ENCODE measurements at places on chromosomes 5 and 9.

DNA sequence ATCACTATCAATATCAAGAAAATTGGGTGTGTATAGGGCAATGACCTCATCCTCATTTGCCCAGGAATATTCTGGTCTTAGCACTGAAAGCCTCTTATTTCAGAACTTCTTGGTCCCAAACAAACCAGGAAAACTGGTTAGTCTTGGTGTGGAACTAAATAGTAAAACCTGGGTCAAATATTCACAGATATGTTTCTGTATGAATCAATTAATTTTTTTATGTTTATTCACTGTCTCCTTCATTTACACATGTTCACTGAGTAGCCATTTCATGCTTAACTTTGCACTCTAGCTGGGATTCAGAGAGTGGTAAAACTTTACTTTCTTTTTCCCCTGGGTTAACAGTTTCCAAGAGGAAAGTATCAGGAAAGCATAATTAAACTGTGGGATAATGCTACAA is 113.7 kb upstream of the PAPPA start:
- no peak for DNase-seq

- DNase-seq = no peak
Measured at GRCh38 chr5:35538198-35538931, 79.3 kb upstream of the SPEF2 start.

DNA sequence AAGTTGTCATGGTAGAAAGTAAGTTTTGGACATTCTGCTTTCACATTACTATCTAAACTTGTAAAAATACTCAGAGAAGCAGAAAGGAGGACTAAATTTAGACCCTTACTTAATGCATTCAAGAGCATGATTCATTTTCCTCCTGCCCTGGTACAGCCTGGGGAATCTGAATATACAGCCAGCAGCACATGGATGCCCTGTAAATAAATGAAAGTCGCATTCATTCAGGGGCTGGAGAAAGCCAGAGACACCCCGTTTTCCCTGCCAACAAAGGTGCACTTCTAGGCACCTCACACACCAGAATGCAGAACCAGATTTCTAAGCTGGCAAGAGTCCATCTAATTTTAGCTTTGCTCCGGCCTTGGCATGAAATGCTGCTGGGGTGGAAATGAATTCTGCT is 172.7 kb upstream of the KLF9 start:
- peak; percentile 12 for DNase-seq

DNA sequence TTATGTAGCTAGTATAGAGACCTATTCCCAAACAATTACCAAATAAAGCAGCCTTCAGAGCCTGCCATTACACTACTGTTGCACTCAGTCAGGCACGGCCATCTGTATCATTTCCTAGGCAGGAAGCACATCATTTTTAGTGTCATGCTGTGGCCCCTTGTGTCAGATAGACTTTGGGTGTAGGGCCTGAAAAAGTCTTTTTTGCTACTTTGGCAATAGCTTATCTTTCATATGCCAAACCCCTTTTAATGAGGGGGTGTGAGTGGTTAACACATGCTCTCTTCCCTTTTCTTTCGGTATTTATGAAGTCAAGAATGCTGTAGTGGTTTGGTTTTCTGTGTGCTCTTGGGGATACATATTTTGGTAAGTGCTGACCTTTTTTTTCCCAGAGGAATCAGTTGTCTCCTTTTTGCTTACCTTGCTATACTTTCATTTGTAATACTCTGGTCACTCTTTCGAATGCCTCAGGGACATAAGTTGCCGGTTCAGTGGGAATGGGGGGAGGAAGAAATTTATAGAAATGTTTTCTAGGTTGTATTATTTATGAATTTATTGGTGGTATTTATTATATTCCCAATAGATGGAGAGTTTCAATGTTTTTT is 209.8 kb downstream of the CSNK1G3 start:
- no peak for DNase-seq

DNA sequence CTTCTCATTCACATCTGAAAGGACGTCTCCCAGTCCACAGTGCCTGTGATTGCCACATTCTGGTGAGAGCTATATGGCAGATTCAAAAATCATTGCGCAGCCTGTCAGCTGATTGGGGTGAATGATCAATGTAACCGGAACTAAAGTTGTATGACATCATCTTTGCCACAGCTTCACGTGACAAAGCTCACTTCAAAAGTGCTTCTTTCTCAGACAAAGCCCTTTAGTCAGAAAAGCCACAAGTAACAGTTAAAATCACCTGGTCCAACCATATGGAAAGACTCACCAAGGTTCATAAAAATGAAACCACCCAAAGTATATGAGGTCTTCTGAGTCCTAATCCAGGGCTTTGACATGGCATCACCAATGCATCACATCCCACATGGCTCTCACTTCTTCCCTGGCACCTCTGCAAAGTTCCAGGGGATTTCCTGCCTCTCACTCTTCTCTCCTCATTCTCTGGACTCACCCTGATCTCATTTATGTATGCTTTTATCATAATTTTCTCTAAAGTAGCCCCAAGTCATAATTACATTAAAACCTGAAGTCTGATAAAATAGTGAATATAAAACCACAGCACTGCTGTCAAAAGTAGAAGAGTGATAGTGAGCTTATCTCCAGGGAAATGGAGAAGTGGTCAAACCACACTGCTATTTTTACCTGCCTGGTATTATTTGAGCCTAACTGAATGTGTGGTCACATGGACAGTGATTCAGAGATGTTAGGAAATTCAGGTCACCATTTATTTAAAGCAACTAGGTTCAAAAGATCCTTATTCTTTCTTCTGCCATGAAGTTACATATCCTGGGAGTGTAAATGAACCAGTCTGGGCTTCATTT is 193.1 kb upstream of the PTGER4 start:
- DNase-seq = peak; percentile 62

GRCh38 chr9:27377147-27377807 is 80.3 kb upstream of the EQTN start:
- DNase-seq = no peak

- no peak for DNase-seq
Measured at GRCh38 chr9:81844131-81844567, 84.1 kb upstream of the SPATA31D4 start.

- DNase-seq = peak; percentile 22
Measured at GRCh38 chr5:146426853-146427618, 20.1 kb upstream of the TCERG1 start.

GRCh38 chr9:117739624-117740347 is 35.6 kb downstream of the TLR4 start:
- DNase-seq = no peak

- DNase-seq = no peak
Measured at GRCh38 chr5:138600446-138600845, 25.2 kb upstream of the HSPA9 start.

DNA sequence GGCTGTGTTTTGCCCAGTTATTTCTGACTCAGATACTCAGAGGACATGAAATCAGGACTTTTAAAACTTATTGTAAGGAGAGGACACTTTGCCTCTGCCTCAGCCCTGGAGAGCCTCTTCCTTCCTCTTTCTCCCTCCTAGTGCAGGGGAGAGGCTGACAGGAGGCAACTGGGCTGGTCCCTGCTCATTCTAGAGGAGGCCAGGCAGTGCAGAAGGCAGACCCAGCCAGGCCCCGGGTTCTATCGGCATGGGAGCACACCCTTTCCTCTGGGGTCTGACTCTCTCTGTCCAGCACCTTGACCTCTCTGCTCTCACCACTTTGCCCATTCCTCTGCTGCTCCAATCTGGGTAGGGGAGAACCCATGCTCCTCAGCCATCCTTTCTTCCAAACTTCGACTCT is 16.0 kb upstream of the SMIM32 start:
- DNase-seq = no peak

DNA sequence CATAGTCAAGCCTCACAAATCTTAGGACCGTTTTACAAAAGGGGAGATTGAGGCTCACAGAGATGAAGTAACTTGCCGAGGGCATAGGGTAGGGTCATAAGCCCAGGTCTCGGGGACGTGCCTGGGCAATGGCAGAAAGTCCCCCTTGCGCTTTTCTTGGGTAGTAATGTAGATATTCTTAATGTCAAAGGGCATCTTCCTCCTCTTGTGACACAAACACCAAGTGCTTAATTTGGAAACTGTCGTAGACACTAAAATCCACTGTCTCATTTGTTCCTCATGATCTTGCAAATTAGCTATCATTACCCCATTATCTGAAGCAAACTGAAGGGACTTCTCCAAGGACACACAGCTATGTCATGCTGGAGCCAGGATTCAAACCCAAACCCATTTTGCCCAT is 180.8 kb downstream of the GAS1 start:
- DNase-seq = no peak

GRCh38 chr9:128233817-128234406 is 30.7 kb downstream of the DNM1 start:
- DNase-seq = no peak

- DNase-seq = no peak
Measured at GRCh38 chr5:55305345-55305744, 2.1 kb downstream of the DHX29 start.

DNA sequence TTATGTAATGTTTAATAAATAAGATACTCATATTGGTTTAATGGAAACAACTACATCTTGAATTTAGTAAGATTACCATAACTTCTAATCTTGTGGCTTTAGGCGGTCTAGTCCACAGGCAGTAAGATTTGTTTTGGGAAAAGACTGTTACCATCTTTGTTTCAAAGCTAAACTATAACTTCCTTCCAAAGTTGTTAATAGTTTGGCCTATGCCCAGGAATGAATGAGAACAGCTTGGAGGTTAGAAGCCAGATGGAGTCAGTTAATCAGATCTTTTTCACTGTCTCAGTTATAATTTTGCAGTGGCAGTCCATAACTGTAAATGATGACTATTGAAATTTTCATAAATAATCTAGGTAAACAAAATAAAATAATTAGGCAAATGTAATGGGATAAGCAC is 241.8 kb upstream of the KLF9 start:
- DNase-seq = no peak

GRCh38 chr9:124309667-124310084 is 51.9 kb downstream of the NEK6 start:
- DNase-seq = no peak

DNA sequence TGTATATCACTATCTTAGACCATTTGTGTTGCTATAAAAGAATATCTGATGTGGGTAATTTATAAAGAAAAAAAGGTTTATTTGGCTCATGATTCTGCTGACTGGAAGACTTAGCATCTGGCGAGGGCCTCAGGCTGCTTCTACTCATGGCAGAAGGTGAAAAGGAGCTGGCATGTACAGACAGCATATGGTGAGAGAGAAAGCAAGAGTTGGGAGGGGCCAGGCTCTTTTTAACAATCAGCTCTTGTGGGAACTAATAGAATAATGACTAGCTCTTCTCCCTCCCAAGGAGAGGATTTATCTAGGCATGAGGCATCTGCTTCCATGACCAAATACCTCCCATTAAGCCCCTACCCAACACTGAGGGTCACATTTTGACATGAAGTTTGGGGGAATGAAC is 130.2 kb upstream of the SV2C start:
- DNase-seq = no peak

DNA sequence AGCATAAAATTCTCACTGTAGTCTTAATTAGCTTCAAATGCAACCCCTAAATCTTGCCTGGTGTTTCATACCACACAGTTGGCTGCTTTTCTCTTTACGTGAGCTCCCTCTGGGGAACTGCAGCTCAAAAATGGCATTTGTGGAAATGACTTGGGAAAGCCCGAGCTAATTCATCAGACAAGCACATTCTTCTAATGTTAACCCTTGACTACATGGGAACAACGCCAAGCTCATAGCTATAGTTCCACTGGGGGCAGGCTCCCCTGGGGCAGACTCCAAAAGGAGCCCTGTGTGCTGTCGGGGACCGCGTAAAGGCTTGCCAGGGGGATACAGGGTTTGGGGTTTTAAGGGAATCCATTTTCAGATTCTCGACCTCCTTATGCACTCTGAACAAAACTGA is 301.4 kb upstream of the DAP start:
- DNase-seq = no peak

- no peak for DNase-seq
Measured at GRCh38 chr9:75438716-75439115, 350.4 kb downstream of the OSTF1 start.

DNA sequence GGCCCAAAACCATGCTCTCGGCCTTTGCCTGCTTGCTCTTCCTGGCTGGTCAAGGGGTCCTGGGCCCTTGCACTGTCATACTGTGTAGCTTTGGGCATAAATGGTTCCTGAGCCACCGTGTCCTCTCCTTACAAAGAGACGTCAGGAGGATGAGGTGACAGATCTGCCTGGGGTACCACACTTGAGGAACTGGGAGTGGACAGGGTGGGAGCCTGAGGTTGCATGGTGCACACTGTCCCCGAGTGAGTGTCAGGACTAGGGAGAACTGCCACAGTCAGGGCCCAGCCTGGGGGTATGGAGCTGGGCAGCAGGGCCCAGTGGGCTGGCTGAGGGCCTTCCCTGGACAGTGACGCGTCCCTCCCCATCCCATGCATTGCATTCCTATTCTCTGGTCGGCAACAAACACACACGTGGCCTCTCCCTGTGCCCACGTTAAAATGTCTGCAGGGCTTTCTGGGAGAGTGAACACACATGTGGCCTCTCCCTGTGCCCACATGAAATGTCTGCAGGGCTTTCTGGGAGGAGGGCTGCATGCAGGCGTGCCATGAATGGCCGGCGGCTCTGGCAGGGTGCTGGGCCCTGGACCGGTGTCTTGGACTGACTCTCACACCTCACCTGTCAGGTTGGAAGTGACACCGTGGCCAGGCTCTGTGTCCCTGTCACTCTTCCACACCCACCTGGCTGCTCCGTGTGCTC is 122.1 kb upstream of the COL5A1 start:
- no peak for DNase-seq

DNA sequence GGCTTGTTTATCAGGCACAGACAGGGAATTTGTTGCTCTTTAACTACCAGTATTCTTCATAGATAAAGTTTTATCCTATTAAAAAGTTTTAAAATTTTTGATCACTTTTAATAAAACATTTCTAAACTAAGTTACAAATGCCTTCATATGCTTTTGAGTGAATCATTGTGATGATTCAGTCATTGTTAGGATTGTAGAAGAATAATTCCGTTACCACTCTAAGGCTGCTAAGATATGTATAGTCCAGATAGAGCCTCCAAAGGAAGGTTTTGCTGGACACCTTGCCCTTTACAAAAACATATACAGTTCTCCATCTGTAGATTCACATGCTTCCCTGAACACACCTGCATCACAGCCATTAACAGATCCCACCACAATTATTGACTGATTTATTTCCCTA is 233.7 kb downstream of the SPOCK1 start:
- no peak for DNase-seq

DNA sequence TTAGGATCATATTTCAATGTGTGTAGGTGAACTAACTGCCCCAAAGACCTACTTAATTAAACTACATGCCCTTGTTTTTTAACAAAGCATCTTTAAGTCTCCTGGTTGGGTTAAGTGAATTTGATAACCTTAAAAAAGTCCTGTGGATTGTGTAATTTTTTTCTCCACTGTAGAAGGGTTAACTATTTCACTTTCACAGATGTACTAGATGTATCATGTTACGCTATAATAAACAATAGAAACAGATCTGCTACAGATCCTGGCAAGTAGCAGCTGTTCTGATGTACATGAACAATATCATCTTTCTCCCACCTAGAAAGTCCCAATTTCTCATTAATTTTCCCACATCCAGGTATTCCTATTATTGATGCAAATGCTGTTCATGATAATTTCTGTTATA is 18.9 kb downstream of the KIF24 start:
- no peak for DNase-seq

GRCh38 chr5:142520885-142521284 is 165.0 kb downstream of the FGF1 start:
- no peak for DNase-seq

- no peak for DNase-seq
Measured at GRCh38 chr9:106766616-106767015, 96.3 kb upstream of the ZNF462 start.

Data from bone marrow (tissue), 2 donors.